Glutamatergic neuron (in vitro differentiated cells): ENCODE measurements at places on chromosomes 7 and 10.

DNA sequence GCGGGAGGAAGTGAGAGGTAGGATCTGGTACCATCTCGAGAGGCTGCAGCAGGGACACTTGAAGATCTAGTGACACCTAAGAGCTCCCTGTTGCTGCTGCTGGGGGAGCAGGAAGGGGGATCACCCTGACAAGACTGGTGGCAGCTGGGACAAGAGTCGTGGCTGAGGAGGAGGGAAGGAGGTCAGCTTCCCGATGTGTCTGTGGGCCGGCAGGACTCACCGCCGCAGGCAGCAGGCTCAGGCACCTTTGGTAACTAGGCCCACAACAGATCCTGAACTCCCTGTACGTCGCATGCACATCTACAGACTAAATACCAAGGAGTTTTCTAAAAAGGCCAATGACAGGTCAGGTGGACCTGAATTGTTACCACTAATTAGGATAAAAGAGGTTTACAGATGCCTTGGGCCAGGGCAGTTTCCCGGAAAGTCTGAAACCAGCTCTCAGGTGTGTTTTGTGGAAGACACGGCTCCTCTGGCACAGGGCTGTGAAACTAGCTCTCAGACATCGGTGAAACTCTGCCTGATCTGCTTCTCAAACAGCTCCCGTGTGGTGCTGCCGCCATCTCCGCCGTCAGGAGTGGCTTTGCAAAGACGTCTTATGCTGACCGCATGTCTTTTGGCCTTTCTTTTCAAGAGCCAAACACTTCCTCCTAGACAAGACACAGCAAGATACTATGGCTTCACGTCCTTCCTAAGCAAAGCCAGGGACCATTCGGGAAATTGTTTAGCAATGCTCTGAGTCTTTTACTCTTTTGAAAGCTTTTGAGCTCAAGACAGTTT, 609.7 kb downstream of the PTPRN2 start:
- peaks cover 24% of the 10 kb centered on the region for H3K36me3 ChIP-seq
- no peak for DNase-seq
- H3K27me3 ChIP-seq, result peaks cover 4% of the 10 kb centered on the region
- H3K27ac ChIP-seq, result no peak overlapping the region
- H3K4me3 ChIP-seq, result no peak overlapping the region

DNA sequence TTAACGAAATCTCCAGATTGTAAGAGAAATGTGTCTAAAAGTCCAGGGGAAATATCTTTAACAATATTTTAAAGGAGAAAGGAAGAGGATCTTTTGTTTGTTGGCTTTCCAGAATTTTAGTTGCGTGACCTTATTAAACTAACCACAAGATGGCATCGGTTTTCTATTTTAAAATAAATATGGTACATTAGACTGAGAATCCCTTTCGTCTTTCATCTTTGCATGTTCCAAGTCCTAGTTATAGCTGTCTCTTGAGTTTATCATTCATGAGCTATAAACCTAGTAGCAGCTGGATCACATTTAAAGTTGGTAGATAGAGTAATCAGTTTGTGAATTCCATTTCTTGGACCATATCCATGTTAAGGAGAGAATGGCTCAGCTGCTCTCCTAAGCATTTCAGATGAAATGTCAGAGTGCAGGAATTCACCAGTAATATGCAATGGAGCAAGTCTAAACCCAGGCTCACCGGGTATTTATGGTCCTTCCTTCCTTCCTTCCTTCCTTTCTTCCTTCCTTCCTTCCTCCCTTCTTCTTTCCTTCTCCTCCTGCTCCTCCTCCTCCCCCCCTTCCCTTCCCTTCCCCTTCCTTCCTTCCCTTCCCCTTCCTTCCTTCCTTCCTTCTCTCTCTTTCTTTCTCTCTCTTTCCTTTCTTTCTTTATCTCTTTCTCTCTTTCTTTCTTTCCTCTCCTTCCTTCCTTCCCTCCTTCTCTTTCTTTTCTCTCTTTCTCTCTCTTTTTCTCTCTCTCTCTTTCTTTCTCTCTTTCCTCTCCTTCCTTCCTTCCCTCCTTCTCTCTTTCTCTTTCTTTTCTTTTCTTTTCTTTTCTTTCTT, 57.8 kb upstream of the RAB18 start:
- H3K4me3 ChIP-seq, result no peak overlapping the region
- no peak overlapping the region for H3K27ac ChIP-seq
- no peaks in the 10 kb centered on the region for H3K36me3 ChIP-seq
- DNase-seq, result no peak

GRCh38 chr7:120916121-120916520, 34.5 kb upstream of the ING3 start:
- no peak overlapping the region for H3K27ac ChIP-seq
- H3K4me3 ChIP-seq, result no peak overlapping the region
- no peaks in the 10 kb centered on the region for H3K27me3 ChIP-seq
- H3K36me3 ChIP-seq, result no peaks in the 10 kb centered on the region

DNA sequence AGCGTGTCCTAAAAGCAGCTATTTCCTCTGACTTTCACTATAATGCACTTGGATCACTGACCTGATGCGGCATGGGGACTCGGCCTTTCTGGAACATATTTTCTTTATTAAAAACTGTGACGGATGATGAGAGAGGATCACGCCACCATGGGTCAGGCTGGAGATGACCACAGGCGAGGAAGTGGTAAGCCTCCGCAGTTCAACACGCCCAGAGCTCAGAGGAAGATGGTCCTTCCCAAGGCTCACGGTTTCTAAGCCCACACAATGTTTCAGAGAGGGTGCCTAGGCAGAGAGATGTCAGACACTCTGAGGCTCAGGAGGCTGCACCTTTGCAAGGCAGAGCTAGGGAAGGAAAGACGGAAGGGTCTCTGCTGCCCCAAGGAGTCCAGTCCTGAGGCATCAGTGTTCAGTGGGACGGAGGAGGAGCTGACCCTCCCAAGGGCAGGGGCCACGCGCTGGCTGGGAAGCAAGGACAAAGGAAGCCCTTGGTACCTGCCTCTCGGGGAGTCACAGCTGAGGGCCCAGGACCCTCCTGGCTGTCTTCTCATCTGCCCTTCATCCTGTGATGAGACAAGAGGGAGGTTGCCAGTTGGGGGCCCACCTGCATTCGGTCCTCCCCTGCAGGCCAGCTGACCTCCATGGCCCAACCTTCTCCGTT, 9.5 kb downstream of the CHST15 start:
- no peak for DNase-seq
- H3K27me3 ChIP-seq, result peaks cover 2% of the 10 kb centered on the region
- H3K4me1 ChIP-seq, result peaks cover 18% of the 10 kb centered on the region
- no peak overlapping the region for H3K27ac ChIP-seq

DNA sequence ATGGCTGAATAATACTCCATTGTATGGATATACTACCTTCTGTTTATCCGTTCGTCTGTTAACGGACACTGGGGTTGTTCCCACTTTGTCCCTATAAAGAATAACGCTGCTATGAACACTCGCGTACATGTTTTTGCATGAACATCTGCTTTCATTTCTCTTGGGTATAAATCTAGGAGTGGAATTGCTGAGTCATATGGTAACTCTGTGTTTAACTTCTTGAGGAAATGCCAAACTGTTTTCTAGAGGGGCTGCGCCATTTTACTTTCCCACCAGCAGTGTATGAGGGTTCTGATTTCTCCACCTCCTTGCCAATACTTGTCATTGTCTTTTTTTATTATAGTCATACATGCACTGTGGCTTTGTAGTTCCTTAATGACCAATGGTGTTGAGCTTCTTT, 20.6 kb upstream of the RASSF4 start:
- H3K27ac ChIP-seq, result no peak overlapping the region
- peaks cover 11% of the 10 kb centered on the region for H3K36me3 ChIP-seq
- no peaks in the 10 kb centered on the region for H3K4me1 ChIP-seq
- H3K27me3 ChIP-seq, result peaks cover 3% of the 10 kb centered on the region
- no peak for DNase-seq

GRCh38 chr10:7185367-7185690, 225.5 kb downstream of the SFMBT2 start:
- H3K27ac ChIP-seq, result no peak overlapping the region
- H3K27me3 ChIP-seq, result peaks cover 1% of the 10 kb centered on the region
- DNase-seq, result no peak

- no peaks in the 10 kb centered on the region for H3K36me3 ChIP-seq
- H3K4me1 ChIP-seq, result peaks cover 38% of the 10 kb centered on the region
- DNase-seq, result no peak
- H3K27me3 ChIP-seq, result peaks cover 9% of the 10 kb centered on the region
- H3K27ac ChIP-seq, result peak overlapping the region; percentile 15
- H3K4me3 ChIP-seq, result no peak overlapping the region
Measured at GRCh38 chr7:132393789-132394261, 182.4 kb downstream of the PLXNA4 start.

- H3K27me3 ChIP-seq, result peaks cover 11% of the 10 kb centered on the region
- H3K36me3 ChIP-seq, result peaks cover 17% of the 10 kb centered on the region
Measured at GRCh38 chr10:133445751-133446708, 7.7 kb upstream of the SCART1 start.
